ENCODE measurements at places on chromosomes 16 and 17.

- no peak for DNase-seq
Observed at GRCh38 chr17:77509599-77509998, 368.8 kb downstream of the SEC14L1 start.

- no peak for DNase-seq
Observed at GRCh38 chr17:41678907-41679739, 9.6 kb upstream of the EIF1 start.

- DNase-seq = peak; percentile 85
Observed at GRCh38 chr17:75619506-75620431, 13.5 kb upstream of the SMIM5 start.

- DNase-seq = peak; percentile 22
Observed at GRCh38 chr16:85428168-85428898, 184.8 kb upstream of the GSE1 start.

DNA sequence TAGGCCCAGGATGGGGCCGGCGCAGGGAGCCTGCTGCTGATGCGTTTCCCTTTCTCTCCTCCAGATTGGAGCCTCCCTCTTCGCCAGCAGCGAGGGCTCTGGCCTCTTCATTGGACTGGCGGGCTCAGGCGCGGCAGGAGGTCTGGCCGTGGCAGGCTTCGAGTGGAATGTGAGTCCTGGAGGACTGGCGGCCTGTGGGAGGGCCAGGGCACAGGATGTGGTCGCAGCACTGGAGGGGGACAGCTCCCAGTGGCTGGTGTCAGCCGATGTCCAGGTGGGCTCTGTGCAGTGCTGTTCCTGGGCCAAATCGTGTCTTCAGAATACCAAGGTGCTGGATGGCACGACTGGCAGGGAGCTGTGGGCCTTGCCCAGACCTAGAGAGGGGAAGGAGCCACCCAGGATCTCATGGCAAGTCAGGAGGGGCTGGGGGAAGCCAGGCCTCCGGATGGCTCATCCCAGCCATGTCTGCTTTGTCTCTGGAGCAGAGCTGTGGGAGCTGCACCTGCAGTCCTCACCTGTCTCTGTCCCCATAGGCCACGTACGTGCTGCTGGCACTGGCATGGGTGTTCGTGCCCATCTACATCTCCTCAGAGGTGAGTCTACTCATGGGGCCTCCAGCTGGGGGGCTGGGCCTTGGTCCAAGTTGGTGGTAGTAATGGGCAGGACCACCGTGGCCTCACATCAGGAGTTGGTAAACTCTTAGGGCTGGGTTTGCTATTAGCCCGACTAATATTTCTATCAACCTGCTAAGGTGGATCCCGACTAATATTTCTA is 7.3 kb downstream of the SLC5A10 start:
- DNase-seq = no peak

- no peak for DNase-seq
Observed at GRCh38 chr16:14172200-14172809, 101.2 kb downstream of the MRTFB start.

- DNase-seq = no peak
Observed at GRCh38 chr17:49510059-49510719, 15.1 kb downstream of the NGFR start.

GRCh38 chr16:30149250-30149930 is 26.4 kb upstream of the MAPK3 start:
- no peak for DNase-seq

DNA sequence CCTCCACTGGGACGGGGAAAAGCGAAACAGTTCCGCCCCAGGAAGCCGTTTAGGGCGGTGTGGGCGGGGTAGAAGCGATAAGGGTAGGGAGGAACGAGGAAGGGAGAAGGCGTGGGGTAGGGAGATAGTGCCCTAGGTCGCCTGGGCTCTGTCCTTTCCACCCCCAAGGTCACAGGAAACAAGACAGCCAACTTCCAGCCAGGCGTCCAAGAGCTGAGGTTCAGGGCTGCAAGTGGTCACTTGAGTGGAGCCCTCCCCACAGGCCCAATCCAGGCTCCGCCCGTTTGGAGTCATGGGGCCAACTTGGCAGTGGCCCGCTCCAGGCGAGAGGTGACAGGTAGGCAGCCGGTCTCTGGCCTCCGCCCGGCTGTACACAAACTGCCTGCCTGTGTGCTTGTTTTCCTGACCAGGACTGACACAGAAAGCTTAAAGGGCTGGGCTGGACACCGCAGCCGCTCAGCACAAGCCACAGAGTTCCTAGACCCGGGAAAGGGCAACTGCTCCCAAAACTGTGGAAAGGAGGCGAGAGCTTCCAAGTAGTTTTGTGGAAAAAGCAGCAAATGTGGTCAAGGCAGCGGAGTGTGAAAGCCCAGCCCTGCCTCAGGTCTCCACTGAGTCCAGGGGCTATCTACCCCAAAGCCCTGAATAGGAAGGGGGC is at the start of gene RILP:
RILP (minus strand) TSS at position 23 of the 658 bp plus-strand sequence. CDS start 62 bp downstream, outside the sequence.
- peak; percentile 57 for DNase-seq

GRCh38 chr16:56898847-56899246 is 33.1 kb upstream of the HERPUD1 start:
- DNase-seq = no peak

DNA sequence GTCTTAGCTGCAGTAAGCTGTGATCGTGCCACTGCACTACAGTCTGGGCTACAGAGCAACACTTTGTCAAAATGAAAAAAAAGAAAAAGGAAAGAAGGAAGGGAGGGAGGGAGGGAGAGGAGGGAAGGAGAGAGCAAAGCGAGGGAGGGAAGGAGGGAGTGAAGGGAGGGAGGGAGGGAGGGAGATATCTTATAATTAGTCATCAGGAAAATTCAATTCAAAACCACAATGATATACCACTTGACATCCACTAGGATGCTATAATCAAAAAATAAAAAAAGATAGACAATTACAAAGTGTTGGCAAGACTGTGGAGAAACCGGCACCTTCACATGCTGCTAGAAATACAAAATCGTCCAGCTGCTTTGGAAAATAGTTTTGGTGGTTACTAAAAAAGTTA is 93.8 kb downstream of the CDC27 start:
- no peak for DNase-seq

DNA sequence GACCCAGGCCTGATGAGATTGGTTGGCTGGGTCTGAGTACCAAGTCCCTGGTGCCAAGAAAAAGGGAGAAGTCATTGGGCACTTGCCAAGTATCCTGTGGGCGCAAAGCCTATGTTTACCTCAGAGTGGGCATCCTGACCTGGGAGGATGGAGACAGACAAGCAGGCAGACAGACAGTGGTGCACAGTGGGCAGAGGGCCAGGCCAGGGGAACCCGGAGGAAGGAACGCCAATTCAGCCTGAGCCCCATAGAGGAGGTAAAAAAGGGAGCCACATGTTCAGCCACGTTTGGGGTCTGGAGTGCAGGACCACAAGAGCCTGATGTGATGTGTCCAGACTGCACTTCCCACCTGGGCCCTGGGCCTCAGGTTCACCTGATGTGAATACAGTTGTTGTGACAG is 5.4 kb downstream of the PHKG2 start:
- no peak for DNase-seq

DNA sequence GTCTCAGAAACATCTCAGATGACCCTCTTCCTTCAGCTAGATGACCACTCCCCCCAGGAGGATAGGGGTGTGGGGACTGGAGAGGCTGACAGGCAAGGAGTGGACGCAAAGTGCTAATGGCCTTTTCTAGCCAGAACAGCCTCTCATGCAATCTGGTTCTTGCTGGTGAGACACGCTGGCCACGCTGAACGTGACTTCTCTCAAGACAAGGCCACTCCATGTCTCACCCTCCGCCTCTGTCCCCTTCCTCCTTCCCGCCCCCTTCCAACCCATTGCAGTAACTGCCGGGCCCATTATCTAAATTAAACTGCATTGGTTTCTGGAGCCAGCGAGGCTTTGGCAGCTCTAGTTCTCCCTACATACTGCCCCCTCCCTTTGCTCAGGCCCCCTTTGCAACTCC is 9.5 kb downstream of the CACNA1G start:
- DNase-seq = no peak

DNA sequence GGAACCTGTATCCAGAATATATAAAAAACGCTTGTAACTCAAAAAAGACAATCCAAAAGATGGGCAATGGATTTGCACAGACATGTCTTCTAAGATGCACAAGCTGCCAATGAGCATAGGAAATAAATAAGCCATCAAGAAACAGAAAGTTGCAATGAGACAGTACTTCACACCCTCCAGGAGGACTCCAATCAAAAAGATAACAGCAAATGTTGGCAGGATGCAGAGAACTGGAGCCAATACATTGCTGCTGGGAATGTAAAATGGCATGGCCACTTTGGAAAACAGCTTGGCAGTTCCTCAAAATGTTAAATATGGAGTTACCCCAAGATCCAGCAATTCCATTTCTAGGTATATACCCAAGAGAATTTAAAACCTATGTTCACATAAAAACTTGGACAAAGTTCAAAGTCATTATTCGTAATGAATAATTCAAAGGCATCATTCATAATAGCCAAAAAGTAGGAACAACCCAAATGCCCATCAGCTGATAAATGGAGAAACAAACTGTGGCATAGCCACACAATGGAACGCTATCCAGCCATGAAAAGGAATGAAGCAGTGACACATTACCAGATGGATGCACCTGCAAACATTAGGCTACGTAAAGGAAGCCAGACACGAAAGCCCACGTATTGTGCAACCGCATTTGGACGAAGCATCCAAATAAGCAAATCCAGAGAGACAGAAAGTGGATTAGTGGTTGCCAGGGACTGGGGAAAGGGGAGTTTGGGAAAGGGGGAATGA is 25.6 kb downstream of the GGA2 start:
- DNase-seq = no peak

DNA sequence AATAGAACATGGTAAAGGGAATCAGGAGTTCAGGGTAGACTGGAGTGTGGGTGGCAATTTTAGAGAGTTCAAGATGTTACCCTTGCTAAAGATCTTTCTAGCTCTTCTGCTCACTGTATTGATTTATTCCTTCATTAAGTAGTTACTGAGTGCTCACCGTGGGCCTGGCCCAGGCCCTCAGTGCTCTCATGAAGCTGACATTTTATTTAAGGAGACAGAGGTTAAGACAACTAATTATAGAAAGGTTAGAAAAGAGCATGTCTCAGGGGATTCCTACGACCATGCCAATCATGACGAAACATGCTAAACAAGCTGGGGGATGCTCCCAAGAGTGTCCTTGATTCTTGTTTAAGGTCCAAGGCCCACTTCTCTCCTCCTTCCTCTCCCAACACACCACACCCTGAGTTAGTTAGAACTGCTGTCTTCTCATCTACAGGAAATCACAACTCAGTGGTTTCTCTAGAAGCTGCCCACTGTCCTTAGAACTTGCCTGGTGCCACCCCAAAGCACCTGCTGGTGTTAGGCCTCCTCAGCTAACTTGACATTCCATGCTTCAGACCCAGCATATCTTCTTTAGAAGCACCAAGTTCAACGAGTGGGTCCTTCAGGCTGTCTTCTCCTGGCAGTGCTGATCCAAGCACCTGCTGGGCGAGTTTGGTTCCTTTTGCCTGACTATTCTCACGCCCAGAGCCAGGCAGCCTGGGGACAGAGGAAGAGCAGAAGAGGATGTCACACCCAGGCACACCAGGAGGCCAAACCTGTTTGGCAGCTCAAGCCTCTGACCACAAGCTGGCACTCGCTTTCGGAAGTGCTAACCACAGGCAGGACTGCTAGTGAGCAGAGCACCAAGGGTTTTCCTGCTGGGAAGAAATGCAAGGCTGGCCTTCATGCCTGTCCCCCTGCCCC is 79.0 kb downstream of the GAS7 start:
- DNase-seq = no peak

DNA sequence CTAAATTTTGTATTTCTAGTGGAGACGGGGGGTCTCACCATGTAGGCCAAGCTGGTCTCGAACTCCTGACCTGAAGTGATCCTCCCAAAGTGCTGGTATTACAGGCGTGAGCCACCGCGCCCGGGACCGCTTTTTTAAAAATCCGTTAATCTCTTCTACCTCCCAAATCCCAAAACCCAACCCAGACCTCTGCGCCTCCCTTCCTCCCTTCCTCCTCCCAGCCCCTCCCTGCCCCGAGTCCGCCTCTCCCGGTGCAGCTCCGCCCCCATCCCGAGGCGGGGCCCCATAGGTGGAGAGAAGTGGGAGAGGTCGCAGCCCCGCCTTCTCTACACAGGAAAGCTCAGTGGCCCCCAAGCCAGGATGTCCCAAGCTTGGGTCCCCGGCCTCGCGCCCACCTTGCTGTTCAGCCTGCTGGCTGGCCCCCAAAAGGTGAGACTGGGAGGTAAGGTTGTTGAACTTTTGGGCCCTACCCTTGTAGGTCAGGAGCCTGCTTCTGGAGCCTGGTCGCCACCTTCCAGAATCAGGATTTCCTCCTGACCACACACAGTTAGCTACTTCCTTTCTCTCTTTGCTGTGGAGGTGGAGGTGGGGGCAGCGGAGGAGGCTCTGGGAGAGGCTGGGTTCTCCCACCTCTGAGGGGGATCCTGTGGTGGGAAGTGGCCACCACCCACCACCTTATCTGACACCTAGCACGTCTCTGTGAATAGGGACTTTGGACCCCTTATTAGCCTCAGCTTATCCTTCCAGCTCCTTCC is at the start of gene TMEM92:
TMEM92 (plus strand) TSS at position 325 of the 755 bp plus-strand sequence; CDS start at position 361, 36 bp downstream.
- DNase-seq = no peak

DNA sequence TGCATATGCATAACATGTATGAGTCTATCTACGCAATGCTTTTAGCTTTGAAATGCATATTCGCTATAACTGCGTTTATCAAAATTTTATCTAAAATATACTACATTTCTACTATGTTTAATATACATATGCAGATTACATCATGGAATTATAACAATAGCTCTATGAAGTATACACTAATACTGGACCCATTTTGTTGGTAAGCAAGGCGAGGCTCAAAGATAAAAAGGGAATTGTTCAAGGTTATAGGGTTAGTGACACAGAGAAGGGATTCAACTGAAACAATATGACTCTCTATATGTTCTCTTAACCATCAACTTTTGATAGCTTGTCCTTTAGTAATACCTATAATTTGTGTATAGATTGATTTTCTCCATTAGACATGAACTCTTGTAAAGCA is 60.9 kb upstream of the SMIM36 start:
- no peak for DNase-seq

DNA sequence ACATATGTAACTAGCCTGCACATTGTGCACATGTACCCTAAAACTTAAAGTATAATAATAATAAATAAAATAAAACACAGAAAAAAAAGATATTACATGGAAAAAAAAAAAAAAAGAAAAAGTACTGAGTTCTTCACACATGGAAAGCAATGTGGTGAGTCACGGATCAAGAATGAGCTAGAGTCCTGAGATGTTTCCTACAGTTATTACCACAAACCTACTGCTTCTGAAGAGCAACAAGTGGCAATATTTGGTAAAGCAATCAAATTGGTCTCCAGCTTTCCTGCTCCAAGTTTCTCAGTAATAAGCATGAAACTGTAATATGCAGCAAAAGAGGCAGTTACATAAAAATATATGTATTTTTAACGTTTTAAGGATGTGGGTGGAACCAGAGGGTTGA is 223.3 kb upstream of the SALL1 start:
- DNase-seq = no peak

- DNase-seq = no peak
Observed at GRCh38 chr16:84069540-84069939, 26.9 kb upstream of the SLC38A8 start.

- DNase-seq = no peak
Observed at GRCh38 chr17:77382966-77383612, 242.3 kb downstream of the SEC14L1 start.

- no peak for DNase-seq
Observed at GRCh38 chr16:58042001-58042885, 16.7 kb downstream of the MMP15 start.
